T-helper 1 cell (primary cell): ENCODE measurements at places on chromosomes 5 and 9.
A peak's percentile ranks its signal among the peaks of the same experiment; 100 is the strongest.

DNA sequence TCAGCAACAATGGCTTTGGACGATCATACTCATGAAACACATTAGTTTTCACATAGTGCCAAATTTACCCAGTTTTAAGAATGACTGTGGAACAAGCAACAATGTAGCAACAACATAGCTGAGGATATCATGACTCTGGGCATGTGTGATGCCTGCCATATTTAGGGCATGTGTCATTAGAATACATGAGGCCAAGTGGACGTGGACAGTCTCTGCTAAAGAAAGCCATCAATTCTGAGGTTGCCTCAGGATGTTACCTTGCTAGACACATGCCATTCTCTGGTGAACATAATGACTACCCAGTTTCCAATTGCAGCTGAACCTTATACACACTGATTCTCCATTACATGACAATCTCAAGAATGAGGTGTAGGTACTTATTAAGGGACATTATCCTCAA, 103.3 kb upstream of the ADAMTS19 start:
- DNase-seq, result no peak

DNA sequence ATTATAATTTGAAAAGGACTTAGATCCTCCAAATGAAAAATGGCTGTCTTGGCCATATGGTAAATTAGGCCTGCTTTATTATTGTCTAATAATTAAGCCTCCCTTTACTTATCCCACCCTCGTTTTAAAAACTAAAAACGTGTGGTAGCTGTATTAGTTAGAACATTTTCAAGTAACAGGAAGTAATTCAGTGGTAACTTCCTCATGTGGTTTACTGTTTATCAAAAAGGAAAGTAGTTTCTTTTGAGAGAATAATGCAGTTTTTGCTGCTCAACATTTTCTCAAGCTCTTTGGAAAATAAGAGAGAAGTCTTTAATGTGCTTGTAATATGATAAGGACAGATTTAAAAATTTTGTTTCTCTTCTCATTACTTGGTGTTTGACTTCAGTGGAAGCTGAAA, 26.0 kb downstream of the ZCCHC7 start:
- DNase-seq, result no peak

DNA sequence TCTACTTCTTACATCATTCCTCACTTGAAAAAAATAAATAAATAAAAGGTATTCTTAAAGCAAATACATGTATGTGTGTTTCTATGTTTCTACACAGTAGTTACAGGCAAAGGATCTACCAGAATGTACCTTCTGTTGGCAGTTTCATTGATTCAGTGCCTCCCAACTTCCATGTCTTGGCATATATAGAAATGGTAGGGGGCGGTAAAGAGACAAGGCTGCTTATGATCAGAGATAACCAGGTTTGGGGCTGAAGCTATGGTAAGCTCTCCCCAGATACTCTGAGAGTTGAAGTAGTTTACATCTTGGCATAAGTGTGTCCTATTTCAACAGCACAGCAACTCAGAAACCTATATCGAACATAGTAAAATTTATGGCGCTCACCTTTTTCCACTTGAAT, 1075.4 kb upstream of the C9orf72 start:
- no peak for DNase-seq

DNA sequence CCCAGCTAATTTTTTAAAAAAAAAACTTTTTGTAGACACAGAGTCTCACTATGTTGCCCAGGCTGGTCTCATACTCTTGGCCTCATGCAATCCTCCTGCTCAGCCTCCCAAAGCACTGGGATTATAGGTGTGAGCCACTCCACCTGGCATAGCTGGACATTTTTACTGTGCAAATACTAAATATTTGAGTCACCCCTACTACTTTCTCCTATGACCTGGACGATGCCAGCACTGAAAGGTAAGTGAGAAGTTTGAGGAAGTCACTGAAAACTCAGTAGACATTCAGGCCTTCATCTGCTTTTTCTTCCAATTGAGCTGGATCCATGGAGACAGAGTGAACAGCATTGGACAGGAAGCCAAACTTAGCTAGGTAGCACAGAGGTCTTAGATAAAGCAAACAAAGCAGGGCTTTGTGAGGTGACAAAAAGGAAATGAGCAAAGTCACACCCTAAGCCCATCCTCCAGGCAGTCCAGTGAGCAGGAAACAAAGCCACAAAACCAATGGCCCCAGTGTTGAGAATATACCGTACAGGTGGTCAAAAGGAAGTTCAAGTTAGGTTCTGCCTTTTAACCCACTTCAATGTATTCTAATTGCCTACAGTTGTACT, 192.6 kb upstream of the RASA1 start:
- no peak for DNase-seq

- DNase-seq, result no peak
These were observed 16.2 kb upstream of the TJP2 start for GRCh38 chr9:69157751-69158466.

DNA sequence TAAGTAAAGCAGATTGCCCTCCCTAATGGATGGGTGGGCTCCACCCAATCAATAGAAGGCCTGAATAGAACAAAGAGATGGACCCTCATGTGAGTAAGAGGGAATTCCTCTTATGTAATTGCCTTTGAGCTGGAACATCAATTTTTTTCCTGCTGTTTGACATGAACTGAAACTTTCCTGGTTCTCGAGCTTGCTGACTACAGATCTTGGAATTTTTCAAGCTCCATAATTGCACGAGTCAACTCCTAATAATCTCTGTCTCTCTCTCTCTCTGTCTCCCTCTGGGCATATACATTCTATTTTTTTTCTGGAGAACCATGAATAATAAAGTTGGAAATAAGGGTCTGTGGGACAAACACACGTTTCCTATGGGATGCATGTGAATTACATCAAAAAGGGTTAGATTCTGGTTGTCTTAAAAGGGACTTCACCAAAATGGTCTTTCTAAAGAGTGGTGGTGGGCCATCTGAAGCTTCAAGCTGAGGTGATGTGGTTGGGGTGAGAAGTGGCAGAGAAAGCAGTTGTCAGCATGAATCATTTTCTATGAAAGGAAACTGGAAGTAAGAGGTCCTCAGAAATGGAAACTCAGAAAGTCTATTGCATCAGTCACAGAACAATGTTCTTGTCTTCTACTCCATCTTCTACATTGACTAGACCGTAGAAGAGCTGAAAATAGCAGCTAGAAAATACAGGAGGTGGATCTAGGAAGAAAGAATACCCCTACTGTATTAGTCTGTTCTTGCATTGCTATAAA, 47.0 kb upstream of the HOMER1 start:
- DNase-seq, result peak; percentile 90
